ENCODE measurements at places on chromosomes 6 and 20.

DNA sequence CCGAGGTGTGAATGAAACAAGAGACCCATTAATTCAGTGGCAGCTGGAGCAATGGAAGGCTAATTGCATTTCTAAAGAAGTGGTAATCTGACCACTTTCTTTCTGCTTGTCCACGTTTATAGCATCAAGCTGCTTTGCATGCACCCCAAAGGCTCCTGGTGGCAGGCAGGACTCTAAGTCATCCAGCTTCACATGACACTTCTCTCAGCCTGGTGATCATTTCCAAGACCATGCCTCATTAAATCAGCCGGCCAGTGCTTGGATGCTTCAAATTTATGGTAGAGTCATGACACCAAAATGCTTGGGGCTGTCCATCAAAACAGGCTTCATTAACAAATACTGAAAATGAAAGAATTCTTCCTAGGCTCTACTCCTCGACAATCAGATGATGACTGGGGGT, 614.9 kb downstream of the DOK5 start:
- no peak for DNase-seq

DNA sequence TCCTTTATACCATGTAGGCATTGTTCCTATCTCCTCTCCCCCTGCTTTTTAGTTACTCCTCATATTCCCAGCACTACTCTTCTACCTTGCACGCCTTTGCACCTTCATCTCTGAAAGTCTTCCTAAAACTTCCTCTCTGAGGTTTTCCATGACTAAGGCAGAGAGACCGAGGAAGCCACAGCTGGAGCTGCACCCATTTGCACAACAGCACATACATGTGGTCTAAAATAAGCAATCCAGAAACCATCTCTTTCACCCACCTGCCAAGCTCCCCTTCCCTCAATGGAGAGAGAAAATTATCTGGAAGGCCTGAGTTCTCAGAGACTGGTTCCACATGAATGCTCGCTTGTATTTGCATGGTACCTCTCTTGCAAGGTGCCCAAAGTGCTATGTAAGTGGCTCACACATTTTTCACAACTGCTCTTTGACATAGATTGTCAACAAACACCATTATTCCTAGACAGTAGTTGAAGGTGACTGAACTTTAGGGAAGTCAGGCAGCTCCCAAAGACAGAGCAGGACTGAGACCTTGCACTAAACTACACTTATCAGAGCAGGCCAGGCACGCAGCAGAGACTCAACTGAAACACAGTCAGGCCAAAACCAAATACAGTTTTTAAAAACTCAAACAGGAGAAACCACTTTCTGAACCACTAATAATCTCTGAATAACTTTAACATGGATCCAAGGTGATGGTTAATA, 313.2 kb downstream of the TFAP2A start:
- DNase-seq, result no peak

DNA sequence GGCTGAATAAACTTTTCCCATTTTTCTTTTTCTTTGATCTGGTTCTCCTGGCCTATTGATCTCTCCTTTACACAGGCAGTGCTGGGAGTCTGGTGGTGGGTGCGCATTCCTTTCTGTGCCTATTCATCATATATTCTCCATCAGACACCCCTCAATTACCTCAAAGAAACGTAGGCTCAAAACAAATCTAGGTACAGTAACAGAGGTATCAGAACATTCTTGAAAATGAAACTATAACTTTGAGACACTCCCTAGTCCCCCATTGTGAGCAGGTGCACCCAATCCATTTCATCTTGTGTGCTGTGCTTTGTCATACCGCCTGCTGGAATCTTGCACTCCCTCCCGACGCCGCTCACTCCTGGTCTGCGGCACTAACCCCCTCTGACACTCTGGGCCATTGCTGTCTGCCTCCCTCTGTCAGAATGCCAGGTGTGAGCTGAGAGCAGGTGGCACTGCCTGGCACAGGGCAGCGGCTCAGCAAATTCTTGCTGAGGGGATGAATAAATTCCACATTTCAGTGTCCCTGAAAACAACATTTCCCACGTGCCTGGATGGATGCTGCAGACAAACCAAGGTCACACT, 303.4 kb upstream of the EXOC2 start:
- DNase-seq, result no peak

- no peak for DNase-seq
Measured at GRCh38 chr6:13438126-13438525, 49.3 kb downstream of the GFOD1 start.

GRCh38 chr6:6694368-6694780, 105.9 kb downstream of the LY86 start:
- no peak for DNase-seq

DNA sequence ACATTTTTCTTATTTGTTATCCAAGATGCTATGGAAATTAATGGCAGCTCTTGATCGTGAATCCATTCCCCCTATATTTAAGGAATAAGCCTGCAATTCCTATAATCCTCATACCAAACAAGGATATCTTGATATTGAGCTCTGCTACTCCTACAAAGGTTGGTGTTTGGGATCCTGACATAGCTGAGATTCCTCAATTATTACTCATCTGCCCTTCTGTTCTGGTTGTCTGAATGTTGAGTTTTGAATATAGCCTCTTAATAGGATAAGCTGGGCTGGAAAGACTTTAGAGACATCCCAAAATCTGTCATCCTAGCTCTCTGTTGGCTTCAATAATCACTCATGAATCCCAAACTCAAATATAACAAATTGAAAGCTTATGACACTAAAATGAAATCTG, 49.9 kb downstream of the CLIC5 start:
- no peak for DNase-seq

- no peak for DNase-seq
Measured at GRCh38 chr6:27901801-27902200, 10.4 kb downstream of the OR2B2 start.

DNA sequence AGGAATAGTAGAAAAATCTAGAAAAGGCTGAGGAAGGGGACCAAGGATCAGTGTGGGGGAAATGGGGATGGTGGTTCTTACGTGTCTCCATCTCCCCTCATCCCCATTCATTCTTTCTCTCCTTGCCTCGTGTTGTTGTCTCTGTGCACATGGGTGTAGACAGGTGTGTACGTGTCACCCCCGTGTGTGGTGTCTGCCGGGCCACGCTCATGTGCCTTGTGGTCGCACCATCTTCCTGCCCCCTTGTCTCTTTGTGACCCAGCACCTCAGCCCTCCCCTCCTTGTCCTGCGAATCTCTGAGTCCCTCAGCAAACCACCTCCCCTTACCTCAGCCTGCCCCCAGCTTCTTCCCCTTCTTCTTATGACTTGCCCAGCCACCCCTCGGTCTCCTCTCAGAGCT, 39.4 kb downstream of the FOXP4 start:
- DNase-seq, result no peak

GRCh38 chr20:53898556-53898931, 171.8 kb downstream of the BCAS1 start:
- no peak for DNase-seq

DNA sequence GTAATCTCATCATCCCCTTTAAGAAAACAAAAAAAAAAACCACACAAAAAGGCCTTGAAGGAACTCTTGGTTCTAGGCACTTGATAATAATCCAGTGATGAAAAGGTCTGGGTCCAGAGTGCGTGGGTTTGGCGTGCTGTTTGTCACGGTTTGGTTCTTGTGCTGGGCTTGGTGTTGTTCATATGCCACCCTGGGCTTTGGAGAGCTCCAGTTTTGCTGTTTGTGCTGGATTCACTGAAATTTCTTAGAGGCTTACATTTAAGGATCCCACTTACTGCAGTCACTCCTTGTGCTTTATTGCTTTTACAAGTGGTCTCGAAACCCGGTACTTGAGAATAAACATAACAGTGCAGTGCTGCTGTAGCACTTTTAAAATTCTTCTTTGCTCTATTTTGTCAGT, 68.8 kb upstream of the XRN2 start:
- no peak for DNase-seq

DNA sequence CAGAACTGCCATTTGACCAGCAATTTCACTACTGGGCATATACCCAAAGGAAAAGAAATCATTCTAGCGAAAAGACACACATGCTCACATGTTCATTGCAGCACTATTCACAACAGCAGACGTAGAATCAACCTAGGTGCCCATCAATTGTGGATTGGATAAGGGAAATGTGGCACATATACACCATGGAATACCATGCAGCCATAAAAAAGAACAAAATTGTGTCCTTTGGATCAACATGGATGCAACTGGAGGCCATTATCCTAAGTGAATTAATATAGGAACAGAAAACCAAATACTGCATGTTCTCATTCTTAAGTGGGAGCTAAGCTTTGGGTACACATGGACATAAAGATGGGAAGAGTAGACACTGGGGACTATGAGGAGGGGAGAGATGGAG, 16.1 kb downstream of the RAET1E start:
- no peak for DNase-seq
